Effector memory CD4-positive, alpha-beta T cell (primary cell): ENCODE measurements at places on chromosomes 1 and 21.

DNA sequence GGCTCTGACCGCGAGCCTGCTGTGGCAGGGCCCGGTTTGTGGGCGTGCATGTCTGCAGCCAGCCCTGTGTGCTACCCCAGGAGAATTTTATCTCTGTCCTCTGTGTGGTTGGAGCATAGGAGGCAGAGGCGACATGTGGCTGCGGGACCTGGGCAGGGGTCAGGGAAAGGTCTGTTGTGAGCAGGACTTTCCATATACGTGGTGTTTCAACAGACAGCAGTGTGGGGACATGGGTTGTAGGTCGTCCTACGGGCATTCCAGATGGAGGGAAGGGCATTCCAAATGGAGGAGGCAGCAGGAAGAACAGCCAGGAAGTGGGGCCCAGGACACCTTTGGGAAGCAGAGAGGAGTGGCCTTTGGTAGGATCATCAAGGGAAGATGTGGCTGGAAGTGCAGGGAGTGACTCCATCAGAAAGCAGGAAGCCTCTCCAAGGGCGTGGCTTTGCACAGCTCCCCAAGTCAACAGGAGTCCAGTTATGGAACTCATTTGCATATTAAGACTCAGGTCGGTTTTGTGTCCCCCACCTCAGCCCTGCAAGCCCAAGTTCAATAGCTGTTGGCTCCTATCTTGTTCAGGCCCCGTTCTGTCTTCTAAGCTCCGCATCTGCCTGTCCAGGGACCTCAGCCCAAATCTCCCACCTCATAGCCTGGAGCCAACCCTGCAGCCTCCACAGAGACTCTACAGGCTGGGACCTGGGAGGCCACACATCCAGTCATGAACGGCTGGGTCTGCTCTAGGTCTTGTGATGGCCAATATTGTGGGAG is 309.1 kb downstream of the MATN1 start:
- DNase-seq = no peak

DNA sequence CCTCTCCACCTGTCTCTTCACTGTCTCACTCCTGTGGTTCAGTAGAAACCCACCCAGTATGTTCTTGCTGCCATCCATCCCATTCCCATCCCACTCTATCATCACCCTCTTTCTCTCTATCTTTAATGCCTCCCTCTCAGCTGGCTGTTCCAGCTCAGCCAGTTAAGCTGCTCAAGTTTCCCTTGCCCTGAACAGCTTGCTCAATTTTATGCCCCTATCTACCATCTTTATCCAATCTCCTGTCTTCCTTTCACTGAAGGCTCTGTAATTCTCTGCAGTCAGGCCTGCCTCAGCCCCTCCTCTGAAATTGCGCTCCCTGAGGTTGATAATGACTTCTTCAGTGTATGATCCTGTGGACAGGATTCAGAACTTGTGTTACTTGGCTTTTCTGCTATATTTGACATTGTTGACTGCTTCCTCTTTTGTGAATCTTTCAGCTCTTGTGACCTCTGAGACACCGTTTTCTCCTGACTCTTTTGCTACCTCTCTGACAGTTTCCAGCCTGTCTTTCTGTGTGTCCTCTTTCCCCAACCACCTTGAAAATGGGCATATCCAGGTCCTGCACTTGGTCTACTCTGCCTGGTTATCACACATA is 13.9 kb upstream of the BCAR3 start:
- DNase-seq = no peak

DNA sequence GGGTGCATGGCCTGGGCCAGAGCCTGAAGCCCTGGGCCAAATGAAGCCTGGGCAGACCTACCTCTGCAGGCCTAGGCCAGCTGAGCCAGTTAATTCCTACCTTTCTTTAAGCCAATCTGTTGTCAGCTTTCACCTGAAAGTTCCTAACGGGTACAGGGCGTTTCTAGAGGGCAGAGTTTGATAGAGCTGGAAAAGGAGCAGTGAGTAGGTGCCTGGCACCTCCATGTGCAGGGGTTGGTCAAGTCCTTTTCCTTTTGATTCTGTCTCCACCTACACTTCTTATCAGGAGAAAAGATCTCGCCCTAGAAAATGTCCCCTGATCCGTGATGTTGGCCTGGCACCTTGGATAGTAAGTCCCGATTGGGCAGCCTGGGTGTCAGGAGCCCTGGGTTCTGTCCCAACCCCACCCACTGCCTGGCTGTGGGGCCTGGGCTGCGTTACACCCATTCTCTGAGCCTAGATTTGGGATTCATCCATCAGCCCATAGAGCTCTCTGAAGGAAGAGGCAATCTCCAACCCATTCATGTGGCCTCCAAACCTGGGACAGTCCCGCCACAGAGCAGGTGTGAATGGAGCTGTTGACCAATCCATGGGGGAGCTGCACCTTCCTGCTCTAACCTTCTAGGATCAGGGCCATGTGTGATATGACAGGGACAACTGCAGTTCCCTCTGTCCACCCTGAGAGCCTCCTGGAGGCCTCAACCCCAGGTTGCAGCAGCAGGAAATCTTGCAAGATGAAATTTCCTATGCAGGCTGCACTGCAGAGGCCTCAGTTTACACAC is 304.3 kb downstream of the MATN1 start:
- DNase-seq = no peak

DNA sequence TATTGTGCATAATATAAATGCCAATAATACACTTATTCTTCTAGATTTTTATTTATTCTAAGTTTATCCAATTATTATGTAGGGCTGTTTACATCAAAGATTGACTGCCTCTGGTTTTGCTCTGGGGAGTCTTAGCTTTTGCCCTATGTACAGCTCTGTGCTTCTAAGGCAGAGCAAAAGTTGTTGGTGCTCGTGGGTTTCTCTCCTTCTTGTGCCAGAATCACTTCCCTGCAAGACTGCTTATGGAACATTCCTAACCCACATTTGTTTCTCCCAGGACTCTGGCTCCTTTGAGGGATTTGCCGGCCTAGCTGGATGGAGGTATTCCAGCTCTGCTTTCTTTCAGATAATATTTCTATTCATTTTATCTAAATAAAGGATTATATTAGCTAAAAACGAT is 849.1 kb downstream of the USP25 start:
- no peak for DNase-seq

- DNase-seq = no peak
These were observed 609.2 kb downstream of the LMO4 start for GRCh38 chr1:87937831-87938395.

GRCh38 chr21:45991606-45992300 is 10.2 kb downstream of the COL6A1 start:
- no peak for DNase-seq

- DNase-seq = no peak
These were observed 2.4 kb downstream of the CEPT1 start for GRCh38 chr1:111142356-111142975.

DNA sequence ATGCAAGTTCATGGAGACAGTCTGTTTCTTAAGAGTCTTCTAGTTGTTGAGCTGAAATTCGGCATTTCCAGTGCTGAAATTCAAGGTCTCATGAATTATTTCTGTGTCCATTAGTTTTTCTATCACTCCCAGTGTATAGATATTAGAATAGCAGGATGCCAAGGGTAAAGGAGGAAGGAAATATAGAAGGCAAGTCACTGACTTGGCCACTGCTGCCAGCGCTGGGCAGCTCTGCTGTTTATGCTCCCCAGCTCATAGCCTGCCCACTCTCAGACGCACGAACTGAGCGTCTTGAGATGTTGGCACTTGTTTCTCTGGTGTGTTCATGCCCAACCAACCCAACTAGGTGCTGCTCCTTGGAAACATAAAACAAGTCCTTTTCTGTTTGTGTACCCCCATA is 110.1 kb downstream of the SLC45A1 start:
- no peak for DNase-seq

DNA sequence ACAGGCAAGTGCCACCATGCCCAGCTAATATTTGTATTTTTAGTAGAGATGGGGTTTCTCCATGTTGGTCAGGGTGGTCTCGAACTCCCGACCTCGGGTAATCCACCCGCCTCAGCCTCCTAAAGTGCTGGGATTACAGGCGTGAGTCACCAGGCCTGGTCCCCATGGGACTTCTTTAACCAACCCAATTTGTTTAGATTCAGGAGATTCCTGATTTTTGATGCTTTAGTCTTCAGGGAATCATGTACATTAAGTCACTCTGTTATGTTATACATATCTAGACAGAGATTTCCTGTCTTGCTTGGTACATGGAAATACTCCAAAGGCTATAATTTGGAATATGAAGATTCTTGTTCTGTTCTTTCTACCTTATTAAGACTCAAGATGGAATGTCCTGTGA is 202.4 kb upstream of the L1TD1 start:
- DNase-seq = no peak

DNA sequence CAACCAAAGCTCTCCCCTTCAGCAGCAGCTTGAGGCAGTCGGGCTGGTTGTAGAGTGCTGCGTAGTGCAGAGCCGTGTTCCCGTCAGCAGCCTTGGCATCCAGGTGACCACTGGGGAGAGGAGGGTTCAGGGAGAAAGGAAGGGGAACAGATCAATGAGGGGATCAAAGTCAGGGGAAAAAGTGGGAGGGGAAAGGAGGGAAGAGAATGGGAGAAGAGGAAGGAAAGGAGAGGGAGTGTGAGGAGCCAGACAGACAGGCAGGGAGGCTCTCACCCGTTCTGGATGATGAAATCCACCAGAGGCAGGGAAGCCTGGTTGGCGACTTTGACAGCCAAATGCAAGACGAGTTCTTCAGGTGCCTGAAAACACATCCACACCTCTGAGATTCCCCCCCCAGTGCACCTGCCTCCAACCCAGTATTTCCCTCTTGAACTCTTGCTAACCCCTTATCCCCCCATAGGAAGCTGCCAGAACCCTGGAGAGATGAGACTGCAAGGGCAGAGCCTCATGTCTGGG is 9.8 kb upstream of the TCEA3 start:
- DNase-seq = no peak

DNA sequence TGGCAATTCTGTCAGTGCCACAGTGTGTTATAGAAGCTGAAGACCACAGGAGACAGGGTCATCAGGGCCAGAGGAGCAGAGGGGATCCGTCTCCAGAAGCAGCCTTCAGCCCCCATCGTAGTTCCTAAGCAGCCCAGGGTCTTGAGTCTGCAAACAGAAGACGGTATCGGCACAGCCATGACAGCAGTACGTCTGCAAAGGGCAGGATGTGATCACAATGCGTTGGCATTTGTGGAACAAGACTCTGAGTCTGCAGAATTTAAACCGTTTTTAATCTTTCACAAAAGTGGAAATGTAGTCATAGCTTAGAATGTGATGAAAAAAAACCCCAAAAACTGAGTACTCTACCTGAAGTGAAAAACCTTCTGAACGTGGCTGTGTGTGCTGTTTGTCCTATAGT is 44.0 kb upstream of the SCCPDH start:
- no peak for DNase-seq

GRCh38 chr1:6634371-6635052 is 9.8 kb downstream of the THAP3 start:
- no peak for DNase-seq

DNA sequence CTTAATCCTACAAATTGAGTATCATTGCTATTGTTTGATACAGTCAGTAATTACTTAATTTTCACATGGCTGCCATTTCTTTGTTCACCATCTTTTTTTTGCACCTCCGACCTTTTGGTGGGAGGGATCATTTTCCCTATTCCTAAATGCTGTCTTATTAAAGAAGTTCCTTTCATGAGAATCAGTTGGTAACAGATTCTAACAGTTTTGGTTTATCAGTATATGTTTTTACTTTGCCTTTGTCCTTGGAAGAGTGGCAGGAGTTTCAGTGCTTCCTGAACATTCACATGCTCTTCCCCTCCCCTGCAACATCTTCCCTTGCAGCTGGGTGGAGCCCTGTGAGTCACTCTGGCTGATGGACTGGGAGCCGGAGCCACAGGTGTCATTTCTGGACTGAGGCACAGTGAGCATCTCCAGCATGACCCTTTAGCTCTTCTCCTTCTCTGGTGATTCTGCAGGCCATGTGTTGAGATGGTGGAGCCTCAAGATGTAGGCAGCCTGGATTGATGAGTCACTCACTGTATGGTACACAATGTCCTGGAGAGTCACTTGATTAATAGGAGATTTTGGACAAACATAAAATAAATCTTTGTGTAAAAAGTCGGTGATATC is 217.7 kb downstream of the URB2 start:
- DNase-seq = no peak

DNA sequence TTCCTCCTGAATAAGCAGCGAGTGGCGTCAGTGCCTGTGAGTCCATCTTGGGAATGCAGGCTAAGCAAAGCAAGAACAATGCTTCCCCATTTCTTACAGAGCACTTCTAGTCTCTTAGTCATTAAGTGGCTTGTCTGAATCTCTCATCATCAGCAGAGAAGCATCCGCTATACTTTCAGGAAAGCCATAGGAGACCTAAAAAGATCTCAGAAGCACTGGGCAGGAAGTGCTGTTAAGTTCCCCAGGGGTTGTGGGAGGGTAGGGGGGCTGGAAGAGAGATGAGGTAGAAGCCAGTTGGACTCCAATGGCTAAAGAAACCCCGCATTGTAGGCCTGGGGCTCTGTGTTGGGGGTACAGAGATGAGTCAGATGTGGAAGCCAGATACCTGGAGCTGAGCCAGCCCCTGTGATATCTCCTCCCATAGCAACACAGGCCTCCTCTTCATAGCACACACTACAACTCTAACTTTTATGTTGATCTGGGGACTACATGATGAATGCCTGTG is 44.9 kb downstream of the SYT6 start:
- no peak for DNase-seq

GRCh38 chr1:93993731-93994130 is 84.5 kb upstream of the GCLM start:
- no peak for DNase-seq

DNA sequence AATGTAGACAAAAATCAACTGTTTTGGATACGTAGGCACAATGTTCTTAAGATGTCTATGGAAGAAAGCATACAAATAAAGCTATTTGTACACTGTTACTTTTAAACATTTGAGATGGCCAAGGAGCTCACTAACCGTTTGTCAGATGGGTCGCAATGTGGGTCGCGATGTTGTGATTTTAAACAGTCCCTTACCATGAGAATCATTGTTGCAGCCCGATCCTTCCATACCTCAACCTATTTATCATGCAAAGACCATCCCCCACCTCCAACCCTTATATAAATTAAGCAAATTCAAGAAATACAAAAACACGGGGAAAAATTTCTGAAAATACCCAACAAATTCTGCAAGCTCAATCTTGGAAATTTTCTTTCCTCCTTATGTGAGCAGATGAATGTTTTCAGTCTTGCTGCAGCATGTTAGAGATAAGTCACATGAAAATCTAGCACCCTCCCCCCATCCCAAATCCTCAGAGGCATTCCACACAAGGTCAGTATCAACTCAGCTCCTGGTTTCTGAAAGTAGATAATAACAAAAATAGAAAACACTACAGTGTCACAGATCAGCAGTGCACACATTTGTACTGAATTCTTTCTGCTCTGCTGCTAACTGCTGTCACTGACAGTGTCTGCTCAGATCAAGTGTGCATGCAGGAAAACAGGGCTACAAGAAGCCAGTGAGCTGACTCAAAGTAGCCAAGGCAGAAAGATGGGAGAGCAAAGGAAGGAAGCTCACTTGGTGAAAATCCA is 92.9 kb upstream of the TTC39A start:
- no peak for DNase-seq

DNA sequence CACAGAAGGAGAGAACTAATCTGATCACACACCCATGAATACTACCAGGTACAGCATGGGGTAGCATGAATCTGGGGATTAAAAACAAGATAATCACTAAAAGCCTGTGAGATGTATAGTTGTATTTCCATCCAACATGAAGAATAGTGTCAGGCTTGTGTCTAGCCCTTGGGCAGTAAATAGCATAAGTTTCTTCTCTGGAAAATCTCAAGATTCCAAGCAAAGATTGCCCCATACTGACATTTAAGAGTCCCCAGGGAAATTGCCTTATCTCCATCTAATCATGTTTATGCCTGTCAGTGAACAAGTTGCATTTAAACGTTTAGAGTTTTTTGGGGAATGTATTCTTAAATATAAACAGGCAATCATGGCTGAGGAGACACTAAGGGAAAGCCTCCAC is 109.2 kb upstream of the SERTAD4 start:
- DNase-seq = no peak
